ENCODE measurements at places on chromosomes 2 and 18.

DNA sequence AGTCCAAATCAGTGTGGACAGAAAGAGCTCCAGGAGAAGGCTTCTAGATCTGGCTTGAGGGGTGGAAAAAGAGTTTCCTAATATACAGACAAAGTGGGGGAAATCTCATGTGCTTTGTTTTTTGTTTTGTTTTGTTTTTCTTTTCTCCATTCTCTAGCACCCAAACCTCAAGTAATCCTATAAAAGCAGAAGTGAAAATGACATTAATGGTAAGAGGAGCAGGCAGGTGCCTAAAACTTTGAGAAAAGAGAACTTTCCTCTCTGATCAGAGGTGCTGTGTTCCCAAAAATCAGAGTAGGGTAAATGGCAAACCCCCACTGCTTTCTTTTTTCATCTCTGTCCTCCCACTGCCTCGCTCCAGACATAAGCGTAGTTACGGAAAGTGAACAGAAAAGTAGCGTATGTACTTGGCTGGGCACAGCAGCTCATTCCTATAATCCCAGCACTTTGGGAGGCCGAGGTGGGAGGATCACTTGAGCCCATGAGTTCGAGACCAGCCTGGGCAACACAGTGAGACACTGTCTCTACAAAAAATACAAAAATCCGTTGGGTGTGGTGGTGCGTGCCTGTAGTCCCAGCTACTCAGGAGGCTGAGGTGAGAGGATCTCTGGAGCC, 77.8 kb downstream of the FAM161A start:
- no peak for DNase-seq

- no peak for DNase-seq
These were observed 117.3 kb upstream of the HNMT start for GRCh38 chr2:137846993-137847392.

GRCh38 chr2:161245261-161245553, 63.0 kb upstream of the PSMD14 start:
- DNase-seq: no peak

DNA sequence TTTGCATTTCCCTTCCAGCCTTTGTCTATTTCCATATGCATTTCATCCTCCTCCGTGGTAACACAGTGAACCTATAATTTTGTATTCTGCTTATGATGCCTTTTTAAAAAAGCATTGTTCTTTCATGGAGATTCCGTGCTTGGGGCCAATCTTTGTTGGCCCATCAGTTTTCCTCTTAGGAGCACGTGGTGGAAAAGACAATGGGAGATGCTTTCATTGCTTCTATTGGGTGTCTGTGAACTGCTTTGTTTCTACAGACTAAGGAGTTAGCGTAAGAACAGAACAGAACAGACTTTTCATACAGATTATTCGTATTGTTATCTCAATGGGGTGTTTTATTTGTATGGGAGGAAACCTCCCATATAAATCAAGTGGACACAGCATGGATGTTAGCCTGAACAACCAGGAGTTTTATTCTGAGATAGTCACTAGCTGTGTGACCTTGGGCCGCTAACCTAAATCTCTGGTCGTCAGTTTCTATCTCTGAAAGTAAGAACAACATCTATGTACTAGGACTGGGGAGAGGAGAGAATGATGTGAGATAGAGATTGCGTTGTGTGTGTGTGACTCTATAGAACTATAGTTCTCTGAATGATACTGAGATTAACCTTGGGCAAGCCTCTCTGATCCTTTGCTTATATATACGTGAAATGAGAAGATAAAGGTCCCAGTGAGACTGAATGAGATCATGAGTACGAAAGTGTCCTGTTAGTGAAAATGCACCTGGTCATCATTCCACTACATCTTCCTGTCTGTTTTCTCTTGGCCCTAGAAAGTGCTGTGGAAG, 22.9 kb upstream of the YWHAQ start:
- no peak for DNase-seq

GRCh38 chr18:77106331-77106730, 26.3 kb downstream of the MBP start:
- no peak for DNase-seq

GRCh38 chr2:19361325-19361990, 3.0 kb upstream of the OSR1 start:
- DNase-seq: peak; percentile 33

DNA sequence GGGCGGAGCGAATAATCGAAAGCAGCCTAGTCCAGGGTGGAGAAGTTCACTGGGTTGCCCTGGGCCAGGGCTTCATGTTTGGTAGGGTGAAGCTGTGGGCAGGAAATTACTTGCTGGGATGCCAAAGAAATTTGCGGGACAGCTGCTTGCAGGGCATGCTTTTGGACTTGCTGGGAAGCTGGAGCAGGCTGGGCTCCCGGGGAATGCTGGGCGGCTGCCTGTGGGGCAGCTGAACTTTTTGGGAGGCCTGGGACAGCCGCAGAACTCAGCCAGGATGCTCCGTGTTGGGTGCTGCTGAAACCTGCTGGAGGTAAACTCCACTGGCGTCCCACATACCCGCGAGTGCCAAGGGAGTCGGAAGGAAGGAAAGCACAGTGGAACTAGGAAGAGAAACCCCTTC, 31.9 kb downstream of the ASB1 start:
- DNase-seq: no peak

- DNase-seq: peak; percentile 96
These were observed at the start of gene GFPT1 for GRCh38 chr2:69386789-69387734. Gene GFPT1, minus strand, starts transcription at chr2:69387227. Its CDS starts 156 bp downstream, at chr2:69387071.

DNA sequence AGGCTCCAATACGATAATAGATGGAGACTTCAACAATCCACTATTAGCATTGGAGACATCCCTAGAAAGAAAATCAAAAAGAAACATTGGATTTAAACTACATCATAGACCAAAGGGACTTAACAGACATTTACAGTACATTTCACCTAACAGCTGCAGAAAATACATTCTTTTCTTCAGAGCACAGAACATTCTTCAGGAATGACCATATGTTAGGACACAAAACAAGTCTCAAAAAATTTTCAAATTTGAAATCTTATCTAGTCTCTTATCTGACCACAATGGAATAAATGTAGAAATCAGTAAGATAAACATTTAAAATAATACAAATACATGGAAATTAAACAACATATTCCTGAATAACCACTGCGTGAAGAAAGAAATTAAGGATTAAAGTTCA, 68.7 kb downstream of the STRADB start:
- DNase-seq: no peak

DNA sequence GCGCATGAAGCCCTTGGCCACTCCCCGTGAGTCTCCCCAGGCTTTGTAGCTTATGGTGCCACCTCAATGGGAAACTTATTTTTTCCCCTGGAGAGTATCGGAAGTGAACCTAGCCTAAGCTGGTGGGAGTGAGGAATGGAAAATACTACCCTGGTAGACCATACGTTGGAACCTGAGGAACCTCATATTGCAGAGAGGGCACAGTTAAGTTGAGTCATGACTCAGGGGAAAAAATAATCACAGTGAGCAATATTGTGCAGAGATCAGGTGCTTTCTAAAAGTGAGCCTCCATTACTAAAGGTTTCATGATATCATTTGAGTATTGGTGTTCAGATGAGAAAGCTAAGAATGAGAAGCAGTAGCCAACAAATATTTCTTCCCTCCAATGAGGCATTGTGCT, 360.5 kb upstream of the NT5C1B start:
- no peak for DNase-seq

- DNase-seq: peak; percentile 29
These were observed 2.1 kb upstream of the CXCR1 start for GRCh38 chr2:218168635-218169462.

GRCh38 chr2:58237741-58238140, 3.4 kb downstream of the FANCL start:
- no peak for DNase-seq

DNA sequence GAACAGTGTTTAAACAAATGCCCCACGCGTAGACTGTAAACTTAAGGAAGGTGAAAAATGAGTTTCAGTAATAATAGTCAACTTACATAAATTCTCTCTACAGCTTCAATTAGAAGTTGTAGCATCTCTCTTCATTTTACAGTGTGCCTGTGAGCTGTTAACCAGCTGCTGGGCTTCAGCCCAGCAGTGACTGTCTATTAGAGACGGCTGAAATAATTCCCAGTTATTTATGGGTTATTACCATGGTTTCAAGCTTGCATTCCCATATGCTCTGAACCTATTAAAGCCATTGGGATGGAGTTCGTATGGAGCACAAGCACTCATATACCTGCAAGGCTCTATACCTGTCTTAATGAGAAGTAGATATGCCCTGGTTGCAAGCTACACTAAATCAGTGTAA, 501.1 kb downstream of the CNTNAP5 start:
- DNase-seq: no peak

DNA sequence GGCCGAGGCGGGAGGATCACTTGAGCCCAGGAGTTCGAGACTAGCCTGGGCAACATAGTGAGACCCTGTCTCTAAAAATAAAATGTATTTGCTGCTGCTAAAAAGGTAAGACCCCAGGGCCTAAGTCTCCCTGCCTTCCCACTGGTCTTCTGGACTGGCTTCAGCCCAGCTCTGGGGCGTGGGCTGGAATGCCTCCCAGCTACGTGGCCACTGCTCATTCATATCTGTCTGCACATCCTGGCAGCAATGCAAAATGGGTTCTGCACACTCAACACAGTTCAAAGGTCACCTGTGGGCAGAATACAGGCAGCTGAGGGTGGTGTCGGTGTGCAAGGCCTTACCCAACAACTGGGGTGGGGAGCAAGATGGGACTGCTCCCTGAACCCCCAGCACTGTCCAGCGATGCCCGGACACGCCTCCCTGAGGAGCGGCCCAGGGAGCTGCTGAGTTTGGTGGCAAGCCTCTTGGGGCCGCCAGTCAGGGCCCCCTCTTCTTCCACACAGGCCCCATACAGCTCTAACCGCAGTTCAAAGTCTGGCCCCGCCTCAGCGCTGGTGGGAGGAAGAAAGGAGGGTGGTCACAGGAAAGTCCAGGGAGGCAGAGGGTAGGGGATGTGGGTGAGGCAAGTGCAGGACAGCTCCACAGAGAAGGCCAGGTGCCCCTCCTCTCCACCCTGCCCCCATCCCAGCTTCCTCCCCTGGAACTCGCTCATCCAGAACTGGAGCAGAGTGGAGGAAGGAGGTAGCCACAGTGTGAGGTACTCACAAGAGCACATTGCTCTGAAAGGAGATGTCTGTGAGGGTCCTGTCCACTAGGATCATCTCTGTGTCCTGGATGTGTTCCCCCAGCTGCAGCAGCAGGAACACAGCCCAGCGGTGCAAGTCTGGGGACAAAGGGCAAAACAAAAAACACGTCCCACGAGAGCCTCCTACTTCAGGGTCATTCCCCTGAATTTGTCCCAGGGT, 8.2 kb downstream of the WDR54 start:
- no peak for DNase-seq
